Activated CD4-positive, alpha-beta T cell treated with anti-CD3 and anti-CD28 coated beads, Interleukin-2, amount 50 U/mL, for 1 hour (primary cell): ENCODE measurements at places on chromosomes 7 and 10.
A peak's percentile ranks its signal among the peaks of the same experiment; 100 is the strongest.

DNA sequence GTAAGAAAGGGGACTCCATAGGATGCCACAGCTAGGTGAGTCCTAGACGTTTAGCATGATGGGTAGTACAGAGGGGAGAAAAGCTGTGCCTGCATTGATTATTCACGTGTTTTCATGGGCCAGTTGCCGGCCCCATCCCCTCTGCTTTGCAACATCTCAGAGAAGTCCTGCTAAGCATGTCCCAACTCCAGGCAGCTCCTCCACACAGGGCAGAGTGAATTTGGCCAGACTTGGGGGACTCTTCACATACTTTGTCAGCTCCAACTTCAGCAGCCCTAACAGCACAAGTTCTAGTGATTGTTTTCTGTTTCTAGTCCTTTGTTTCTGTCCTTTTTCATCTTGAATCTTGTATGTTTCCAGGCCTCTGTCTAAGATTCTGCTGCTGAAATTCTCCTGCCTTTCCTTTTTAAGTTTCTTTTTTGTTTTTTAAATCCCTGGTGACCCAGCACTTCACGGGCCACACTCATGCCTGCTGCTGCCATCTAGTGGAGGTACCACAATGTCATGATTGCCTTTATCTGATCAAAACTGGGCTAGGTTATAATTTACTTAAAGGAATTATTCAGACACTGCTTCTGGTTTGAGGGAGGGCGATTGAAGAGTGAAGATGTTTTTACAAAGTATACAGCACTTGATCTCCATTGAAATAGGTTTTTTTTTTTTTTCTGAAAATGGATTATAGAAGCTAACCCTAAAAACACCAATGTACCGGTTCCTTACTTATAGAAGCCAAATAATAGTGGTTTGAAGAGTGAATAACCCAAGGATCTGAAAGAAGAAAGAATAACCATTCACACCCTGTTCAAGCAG is 276.9 kb downstream of the CSTF2T start:
- peak; percentile 6 for DNase-seq

DNA sequence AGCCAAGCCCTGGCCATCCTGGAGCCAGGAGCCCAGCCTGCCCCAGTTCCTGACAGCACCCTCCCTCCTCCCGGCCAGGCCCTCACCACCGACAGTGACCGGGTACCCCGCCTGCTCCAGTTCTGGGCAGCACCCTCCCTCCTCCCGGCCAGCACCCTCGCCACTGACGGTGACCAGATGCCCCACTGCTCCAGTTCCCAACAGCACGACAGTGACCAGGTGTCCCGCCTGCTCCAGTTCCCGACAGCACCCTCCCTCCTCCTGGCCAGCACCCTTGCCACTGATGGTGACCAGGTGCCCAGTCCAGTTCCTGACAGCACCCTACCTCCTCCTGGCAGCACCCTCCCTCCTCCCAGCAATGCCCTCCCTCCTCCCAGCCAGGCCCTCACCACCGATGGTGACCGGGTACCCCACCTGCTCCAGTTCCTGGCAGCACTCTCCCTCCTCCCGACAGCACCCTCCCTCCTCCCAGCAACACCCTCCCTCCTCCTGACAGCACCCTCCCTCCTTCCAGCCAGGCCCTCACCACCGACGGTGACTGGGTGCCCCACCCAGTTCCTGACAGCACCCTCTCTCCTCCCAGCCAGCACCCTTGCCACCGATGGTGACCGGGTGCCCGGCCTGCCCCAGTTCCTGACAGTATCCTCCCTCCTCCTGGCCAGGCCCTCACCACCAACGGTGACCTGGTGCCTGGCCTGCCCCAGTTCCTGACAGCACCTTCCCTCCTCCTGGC is 40.3 kb downstream of the VIPR2 start:
- DNase-seq: no peak

DNA sequence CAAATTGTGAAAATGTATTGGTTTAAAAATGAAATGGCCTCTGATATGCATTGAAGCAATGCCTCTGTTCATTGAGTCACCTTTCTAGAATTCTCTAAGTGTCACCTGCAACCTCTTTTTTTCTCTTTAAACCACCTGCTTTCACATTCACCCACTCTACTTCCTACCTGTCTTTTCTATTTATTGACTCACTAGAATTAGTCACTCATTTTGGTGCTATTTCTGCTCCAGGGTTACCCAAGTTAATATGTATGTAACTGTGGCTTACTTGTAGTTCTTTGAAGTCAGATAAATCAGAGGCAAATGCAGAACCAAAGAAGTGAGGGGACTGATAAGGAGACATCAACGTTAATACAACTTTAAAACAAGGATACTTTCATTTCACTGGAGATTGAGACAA is 674.7 kb downstream of the CCSER2 start:
- no peak for DNase-seq

GRCh38 chr10:33265621-33266020 is 68.8 kb downstream of the NRP1 start:
- no peak for DNase-seq

- no peak for DNase-seq
Observed at GRCh38 chr10:67792653-67793052, 45.3 kb downstream of the DNAJC12 start.
